ENCODE measurements at places on chromosomes 4 and X.

GRCh38 chr4:36676139-36677050 lies 395.0 kb downstream of the DTHD1 start:
- DNase-seq, result no peak
- no peaks in the 10 kb centered on the region for H3K4me1 ChIP-seq
- no peaks in the 10 kb centered on the region for H3K36me3 ChIP-seq
- no peak overlapping the region for H3K27ac ChIP-seq
- no peak overlapping the region for H3K4me3 ChIP-seq
- no peaks in the 10 kb centered on the region for H3K27me3 ChIP-seq

DNA sequence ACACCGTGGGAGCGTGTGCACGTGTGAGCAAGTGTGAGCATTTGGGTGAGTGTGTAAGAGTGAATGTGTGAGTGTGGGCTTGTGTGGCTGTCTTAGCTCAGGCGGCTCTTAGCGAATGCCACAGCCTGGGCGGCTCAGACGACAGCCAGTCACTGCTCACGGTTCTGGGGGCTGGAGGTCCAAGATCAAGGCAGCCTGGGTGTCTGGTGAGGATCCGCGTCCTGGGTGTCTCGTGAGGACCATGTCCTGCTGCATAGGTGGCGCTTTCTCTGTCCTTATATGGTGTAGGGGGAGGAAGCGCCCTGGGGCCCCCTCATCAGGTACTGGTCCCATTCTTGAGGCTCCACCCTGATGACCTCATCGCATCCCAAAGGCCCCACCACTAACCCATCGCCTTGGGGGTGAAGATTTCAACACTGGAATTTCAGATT lies 4.5 kb downstream of the DOK7 start:
- H3K4me3 ChIP-seq, result no peak overlapping the region
- DNase-seq, result no peak
- no peaks in the 10 kb centered on the region for H3K4me1 ChIP-seq

DNA sequence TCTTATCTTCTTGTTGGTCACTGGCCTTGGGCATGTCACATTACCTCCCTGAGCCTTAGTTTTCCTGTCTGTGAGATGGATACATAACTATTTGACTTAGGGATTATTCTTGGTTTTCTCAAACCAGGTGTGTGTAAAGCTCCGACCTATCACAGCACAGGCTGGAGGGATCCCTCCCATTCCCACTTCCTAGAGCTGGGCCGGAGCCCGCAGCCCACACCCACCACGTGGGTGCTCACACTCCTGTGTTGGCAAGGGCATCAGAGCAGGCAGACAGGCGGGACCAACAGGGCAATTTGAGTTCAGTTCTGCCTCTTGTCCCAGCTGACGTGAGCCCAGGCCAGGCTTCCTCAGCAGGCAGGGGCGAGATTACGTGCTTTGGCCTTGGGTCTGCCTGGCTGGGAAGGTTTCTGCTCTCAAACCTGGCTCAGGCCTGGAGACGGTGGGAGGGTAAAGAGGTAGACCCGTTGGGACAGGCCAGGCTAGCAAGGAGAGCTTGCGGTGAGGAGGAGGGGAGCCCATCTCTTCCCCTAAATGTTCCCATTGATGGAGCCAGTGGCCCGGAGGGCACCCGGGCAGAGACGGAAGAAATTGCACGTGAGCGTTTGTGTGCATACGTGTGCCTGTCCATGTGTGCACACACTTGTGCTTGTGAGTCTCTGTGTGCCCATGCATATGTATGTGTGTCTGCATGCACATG lies 734 bp upstream of the SH3TC1 start:
- H3K36me3 ChIP-seq, result no peaks in the 10 kb centered on the region
- DNase-seq, result no peak
- peaks cover 18% of the 10 kb centered on the region for H3K27me3 ChIP-seq

GRCh38 chrX:132191938-132192337 lies 27.3 kb downstream of the RAP2C start:
- H3K27me3 ChIP-seq, result peaks cover 2% of the 10 kb centered on the region
- no peak overlapping the region for H3K4me3 ChIP-seq
- H3K4me1 ChIP-seq, result no peaks in the 10 kb centered on the region
- DNase-seq, result no peak
- H3K36me3 ChIP-seq, result no peaks in the 10 kb centered on the region
- no peak overlapping the region for H3K27ac ChIP-seq

- no peaks in the 10 kb centered on the region for H3K27me3 ChIP-seq
- H3K36me3 ChIP-seq, result peaks cover 9% of the 10 kb centered on the region
- no peak overlapping the region for H3K4me3 ChIP-seq
- DNase-seq, result no peak
Observed at GRCh38 chrX:130896802-130897501, 6.1 kb downstream of the ENOX2 start.

DNA sequence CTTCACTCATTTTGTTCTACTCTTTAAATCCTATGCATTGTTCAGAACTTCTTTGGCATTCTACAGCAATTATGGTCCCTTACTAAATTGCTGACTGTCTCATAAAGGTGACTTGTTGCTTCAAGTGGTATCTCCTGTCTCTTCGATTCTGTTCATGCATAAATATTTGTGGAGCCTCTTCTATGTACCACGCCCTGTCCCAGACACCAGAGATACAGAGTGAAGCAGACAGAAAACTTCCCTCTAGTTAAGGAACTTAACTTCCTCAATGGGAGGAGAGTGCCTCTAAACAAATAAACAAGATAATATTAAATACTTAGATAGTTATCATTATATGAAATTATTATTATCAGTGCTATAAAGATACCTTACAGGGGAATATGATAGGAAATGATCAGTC lies 235.7 kb downstream of the FRAS1 start:
- H3K4me1 ChIP-seq, result peaks cover 62% of the 10 kb centered on the region
- no peak for DNase-seq
- no peak overlapping the region for H3K27ac ChIP-seq

- H3K4me3 ChIP-seq, result peak overlapping the region; percentile 37
- H3K27ac ChIP-seq, result peak overlapping the region; percentile 57
- peak; percentile 33 for DNase-seq
- peaks cover 69% of the 10 kb centered on the region for H3K36me3 ChIP-seq
- H3K27me3 ChIP-seq, result peaks cover 2% of the 10 kb centered on the region
- H3K4me1 ChIP-seq, result peaks cover 97% of the 10 kb centered on the region
Observed at GRCh38 chr4:150119492-150119891, 41.2 kb downstream of the DCLK2 start.

DNA sequence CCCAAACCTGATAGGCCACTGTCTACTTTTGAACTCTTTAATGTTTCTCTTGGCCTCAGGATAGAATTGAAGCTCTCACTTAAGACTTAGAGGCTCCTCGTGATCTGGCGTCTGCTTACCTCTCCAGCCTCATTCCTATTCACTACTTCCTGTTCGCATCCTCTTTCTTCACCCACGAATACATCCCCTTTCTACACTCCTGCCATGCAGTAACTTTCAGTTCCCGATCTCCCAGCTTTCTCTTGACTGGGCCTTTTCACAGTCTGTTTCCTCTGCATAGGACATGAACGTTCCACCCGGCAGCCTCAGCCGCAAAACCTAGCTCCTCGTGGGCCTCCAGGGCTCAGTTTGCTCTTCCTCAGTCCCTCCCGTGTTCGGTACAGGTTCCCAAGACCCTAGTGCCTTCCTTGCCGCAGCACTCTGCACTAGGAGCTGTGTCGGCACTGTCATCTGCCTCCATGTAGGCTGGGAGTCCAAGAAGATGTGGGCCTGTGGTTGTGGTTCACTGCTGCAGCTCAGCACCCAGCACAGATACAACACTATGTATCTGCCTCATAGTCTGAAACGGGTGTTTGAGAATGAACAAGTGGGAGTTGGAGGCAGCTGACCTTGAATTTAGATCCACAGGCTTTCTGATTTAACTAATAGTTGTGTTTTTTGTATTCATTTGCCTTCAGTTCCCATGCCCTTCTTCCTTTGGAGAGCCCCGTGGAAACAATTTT lies 15.8 kb downstream of the RPL39 start:
- DNase-seq, result no peak
- H3K36me3 ChIP-seq, result 0 out of 2 replicates have a peak, but pooled peaks cover under 1% of the 10 kb centered on the region
- no peaks in the 10 kb centered on the region for H3K27me3 ChIP-seq
- no peaks in the 10 kb centered on the region for H3K4me1 ChIP-seq
- no peak overlapping the region for H3K27ac ChIP-seq

GRCh38 chr4:182968917-182969650 lies 51.9 kb upstream of the DCTD start:
- H3K27me3 ChIP-seq, result peaks cover 2% of the 10 kb centered on the region
- H3K4me3 ChIP-seq, result no peak overlapping the region
- peaks cover 10% of the 10 kb centered on the region for H3K4me1 ChIP-seq
- no peak overlapping the region for H3K27ac ChIP-seq

- H3K4me3 ChIP-seq, result no peak overlapping the region
- no peaks in the 10 kb centered on the region for H3K36me3 ChIP-seq
- H3K27me3 ChIP-seq, result peaks cover 1% of the 10 kb centered on the region
- no peak overlapping the region for H3K27ac ChIP-seq
- H3K4me1 ChIP-seq, result no peaks in the 10 kb centered on the region
- DNase-seq, result no peak
Observed at GRCh38 chr4:162056990-162057389, 106.8 kb downstream of the FSTL5 start.
